ENCODE measurements at places on chromosomes 13 and 19. TPM values are rescaled to one million over a fixed set of nuclear protein-coding genes. Genes with fewer than 3 reads are reported as not detected.

Gene ERICH4
- total RNA-seq: not detected

Gene SH3GL1
- 32.9 TPM for total RNA-seq

GRCh38 chr19:49764341-49764740 is 1.2 kb upstream of the TSKS start:
- DNase-seq: no peak

DNA sequence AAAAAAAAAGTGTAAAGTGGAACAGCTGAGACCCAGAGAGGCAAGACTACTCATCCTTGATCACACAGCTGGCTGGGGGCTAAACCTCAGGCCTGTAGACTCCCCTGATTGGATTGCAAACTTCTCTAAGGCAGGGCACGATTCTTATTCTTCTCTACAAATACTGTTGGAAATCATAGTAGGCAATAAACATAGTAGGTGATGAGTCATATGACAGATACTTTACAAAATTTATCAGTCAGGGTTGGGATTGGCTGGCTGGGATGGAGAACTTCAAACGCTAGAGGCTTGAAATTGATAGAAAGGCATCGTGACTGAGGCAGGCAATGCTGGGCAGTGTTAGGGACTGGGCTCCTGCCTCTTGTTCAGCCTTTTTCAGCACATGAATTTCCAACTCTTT is 5.9 kb upstream of the MATK start:
- no peak for DNase-seq

Gene KLK3
- 2.9 TPM for total RNA-seq

GRCh38 chr13:32733690-32734089 is 147.4 kb downstream of the PDS5B start:
- DNase-seq: no peak

Gene CTXN1
- total RNA-seq: 3.0 TPM

GRCh38 chr19:45815481-45816216 is 541 bp upstream of the RSPH6A start:
- no peak for DNase-seq

All from transverse colon (tissue), 4 donors.